ENCODE measurements at places on chromosomes 3 and 15.

- no peak for DNase-seq
These were observed 43.4 kb upstream of the IGF1R start for GRCh38 chr15:98604983-98605382.

GRCh38 chr3:194476784-194477183, 10.0 kb downstream of the ATP13A3 start:
- DNase-seq = no peak

DNA sequence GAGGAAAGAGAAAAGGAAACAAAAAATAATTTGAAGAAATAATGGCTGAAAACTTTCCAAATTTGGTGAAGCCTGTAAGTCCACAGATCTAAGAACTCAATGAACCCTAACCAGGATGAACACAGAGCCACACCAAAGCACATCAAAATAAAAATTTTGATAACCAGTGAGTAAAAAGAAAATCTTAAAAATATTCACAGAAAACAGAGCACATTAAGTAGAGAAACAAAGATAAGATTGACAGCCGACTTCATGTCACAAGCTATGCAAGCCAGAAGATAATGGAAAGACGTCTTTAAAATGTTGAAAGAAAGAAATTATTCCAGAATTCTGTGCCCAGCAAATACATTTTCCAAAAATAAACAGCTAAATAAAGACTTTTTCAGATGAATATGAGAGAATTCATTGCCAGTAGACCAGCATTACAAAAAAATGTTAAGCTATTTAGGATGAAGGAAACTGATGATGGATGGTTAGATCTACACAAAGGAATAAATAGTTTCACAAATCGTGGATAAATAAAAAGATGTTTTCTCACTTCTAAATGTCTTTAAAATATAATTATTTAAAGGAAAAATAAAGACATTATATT, 140.2 kb upstream of the SKOR1 start:
- no peak for DNase-seq

- DNase-seq = no peak
These were observed 9.1 kb upstream of the PDCD6IP start for GRCh38 chr3:33789183-33789954.

DNA sequence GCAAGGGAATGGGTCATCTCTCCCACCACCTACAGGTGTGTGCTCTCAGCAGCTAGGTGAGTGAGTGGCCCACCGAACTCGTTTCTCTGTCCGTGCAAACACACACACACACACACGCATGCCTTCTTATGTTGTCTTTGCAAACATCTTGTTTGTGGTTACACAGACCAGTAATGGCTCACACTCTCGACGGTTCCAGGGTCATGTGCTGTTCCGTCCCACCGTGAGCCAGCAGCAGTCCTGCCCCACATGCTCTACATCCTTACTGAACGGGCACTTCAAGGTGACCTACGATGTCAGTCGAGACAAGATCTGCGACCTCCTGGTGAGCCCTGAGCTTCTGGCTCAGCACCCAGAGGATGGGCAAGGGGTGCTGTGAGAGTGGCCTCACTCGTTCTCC, 4.3 kb downstream of the ITIH1 start:
- DNase-seq = no peak

- no peak for DNase-seq
These were observed 49.1 kb downstream of the PDHB start for GRCh38 chr3:58384381-58385090.

- DNase-seq = no peak
These were observed 20.7 kb upstream of the OTOL1 start for GRCh38 chr3:161475905-161476304.

- no peak for DNase-seq
These were observed 41.5 kb upstream of the CFAP161 start for GRCh38 chr15:81092559-81092902.

DNA sequence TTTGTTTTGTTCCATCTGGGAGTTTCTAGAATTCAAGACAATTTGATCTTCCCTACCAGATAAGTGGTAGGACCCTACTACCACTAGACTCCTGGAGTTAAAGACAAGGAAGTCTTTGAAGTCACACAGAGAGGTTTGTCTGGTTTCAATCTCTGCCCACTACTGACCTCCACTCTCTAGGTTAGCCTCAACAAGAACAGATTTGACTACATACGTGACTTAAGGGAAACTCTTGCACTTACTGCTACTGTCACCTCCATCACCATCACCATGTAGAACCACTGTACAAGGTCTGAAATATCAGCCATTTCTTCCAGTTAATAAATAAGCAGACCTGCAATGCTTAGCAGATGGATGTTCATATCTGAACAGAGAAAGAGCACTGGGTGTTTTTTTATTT, 148.3 kb upstream of the ARHGEF26 start:
- no peak for DNase-seq

- DNase-seq = no peak
These were observed 104.5 kb downstream of the ADCY5 start for GRCh38 chr3:123344175-123344906.

GRCh38 chr3:13749063-13749764, 130.7 kb downstream of the WNT7A start:
- no peak for DNase-seq

GRCh38 chr3:86249833-86250232, 741.1 kb downstream of the VGLL3 start:
- no peak for DNase-seq

GRCh38 chr3:146498002-146498736, 28.8 kb upstream of the PLSCR2 start:
- no peak for DNase-seq

GRCh38 chr3:158528076-158528674, 42.8 kb upstream of the MLF1 start:
- no peak for DNase-seq

DNA sequence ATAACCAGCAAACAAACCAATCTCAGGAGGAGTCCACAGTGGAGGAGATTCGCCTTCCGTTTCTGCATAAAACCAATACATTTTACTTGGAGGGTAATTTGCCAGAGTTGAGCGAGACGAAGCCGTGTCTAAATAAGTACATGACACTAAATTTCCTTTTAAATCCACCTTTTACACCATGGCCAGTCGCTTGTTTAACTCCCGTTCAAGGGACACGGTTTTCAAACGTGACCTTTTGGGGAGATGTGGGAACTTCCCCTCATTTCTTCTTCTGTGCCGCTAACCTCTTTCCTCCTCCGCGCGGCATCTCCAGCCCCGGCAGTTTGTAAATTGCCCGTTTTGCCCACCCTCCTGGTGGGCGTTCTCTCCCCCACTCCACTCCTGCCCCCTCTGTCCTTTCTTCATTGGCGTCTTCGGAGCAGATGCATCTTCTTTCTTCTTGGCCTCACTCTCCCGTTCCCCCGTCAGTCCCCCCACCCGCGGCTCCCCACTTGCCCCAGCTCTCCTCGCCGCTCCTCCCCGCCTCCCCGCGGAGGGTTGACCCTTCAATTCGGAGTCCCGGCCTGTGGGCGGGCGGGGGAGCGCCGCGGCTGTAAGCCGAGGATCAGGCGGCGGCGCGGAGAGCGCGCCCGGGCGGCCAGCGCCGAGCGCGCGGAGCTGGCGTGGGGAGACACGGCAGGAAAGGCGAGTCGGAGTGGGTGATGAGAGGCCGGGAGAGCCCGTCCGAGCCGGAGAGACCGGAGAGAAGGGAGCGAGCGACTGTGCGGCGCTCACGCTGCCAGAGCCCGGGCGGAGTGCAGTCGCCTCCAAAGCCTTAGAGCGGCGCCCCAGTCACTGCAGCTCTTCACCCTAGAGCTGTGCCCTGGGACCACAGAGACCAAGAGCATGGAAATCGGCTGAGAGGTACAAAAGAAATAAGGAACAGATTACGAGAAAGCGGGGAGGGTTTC, at the start of gene NLGN1:
Gene NLGN1 (plus strand): TSS at position 584 of the 950 bp plus-strand sequence.
- DNase-seq = no peak

DNA sequence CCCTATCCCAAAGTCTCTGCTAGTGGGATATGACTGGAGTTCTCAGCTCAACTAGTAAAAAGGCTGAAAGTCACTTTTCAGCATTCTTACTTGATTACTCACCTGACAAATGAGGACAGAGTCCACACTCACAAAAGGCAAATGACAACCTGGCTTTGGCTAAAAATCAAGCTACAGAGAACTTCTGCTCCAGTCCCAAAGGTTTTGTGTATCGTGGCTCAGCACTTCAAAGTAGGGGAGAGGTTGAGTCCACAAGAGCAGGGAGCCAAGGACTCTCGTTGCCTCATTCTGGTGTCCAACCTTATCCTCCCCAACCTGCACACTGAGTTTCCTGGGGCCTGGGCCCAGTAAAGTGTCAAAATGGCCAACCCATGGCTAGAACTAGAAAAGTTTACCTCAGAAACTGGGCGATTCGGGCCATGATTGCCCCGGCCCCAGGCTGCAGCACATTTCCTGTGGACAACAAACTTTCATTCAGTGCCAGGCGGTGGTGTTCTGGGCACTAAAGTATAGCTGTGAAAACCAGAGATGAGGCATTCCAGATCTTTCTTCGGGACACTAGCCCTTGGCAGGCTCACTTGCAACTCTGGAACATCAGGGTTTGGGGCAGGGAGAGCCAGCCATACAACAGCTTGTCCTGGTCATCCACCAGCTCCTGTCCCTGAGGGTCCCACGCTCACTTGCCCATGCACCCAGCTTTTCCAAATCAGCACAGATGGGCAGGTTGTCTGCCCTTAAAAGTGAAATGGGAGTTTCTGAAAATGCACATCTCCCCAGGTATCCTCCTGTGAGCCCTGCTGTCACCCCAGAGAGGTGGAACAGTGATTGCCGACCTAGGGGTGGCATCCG, 3.1 kb downstream of the ACAA1 start:
- DNase-seq = no peak

- no peak for DNase-seq
These were observed 88.1 kb downstream of the DHX30 start for GRCh38 chr3:47890828-47891612.

GRCh38 chr3:65265511-65265910, 577.7 kb upstream of the ADAMTS9 start:
- DNase-seq = no peak

DNA sequence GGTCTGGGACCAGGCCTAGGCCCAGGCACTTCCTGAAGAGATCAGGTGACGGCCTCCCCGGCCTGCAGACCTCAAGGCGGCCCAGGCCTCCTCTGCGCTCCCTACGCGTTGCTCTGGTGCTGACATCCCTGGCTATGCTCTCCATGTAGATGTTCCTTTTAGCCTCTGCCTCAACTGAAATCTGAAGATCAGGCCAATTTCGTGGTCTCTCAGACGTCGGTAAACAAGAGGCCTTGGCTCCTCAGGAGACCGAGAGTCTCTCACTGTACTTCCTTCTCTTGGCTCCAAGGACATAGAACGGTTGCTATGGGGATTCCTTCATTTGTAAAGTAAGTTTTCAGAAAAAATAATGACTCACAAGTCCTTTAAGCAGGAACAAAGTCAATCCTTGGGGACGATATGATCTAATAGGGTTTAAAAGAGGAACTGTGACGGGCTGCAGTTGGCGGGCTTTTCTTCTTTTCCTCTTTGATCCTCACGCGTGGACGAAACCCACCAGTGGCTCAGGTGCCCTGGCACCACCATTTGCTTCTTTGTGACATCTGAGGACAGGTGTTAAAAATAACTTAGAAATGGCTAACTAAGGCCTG, 55.6 kb upstream of the CGNL1 start:
- DNase-seq = no peak

GRCh38 chr15:90165659-90166489, 35.3 kb upstream of the SEMA4B start:
- DNase-seq = peak; percentile 27

GRCh38 chr3:27353221-27353620, 16.0 kb downstream of the NEK10 start:
- DNase-seq = no peak

DNA sequence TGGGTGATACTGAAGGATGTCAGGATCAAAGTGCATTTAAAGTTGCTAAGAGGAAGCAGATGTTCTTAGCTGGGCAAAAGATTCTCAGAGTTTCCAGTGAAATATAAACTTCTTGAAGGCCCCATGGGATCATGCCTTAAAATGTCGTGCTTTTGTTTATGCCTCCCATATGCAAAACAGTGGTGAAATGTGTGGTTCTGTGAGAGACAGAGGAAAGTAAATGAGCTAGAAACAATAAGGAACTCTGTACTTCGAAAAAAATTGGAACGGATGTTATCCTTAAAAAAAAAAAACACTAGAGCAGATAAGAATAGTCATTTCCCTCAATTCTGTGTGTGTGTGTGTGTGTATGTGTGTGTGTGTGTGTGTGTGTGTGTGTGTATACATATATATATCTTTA, 497.0 kb upstream of the TBL1XR1 start:
- no peak for DNase-seq

DNA sequence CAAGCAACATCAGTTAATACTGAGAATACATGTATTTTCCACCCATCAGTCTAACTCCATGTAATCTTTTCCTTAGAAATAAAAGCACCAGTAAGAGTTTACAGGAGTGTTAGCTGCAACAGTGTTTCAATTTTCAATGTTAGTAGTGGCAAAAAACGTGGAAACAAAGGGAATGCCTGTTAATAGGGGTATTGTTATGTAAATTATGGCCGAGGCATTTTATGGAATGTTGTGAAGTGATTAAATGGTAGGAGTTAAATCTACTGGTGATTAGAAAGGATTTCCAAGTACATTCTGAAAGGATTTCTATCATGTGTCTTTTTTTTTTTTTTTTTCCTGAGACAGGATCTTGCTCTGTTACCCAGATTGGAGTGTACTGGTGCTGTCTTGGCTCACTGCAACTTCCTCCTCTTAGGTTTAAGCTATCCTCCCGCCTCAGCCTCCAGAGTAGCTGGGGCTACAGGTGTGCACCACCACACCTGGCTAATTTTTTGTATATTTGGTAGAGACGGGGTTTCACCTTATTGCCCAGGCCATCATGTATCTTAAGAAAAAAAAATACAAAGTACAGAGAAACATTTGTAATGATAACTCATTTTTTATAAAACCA, 6.6 kb downstream of the ATP6V1A start:
- DNase-seq = no peak

- DNase-seq = no peak
These were observed 288.5 kb downstream of the LPP start for GRCh38 chr3:188442430-188442829.

DNA sequence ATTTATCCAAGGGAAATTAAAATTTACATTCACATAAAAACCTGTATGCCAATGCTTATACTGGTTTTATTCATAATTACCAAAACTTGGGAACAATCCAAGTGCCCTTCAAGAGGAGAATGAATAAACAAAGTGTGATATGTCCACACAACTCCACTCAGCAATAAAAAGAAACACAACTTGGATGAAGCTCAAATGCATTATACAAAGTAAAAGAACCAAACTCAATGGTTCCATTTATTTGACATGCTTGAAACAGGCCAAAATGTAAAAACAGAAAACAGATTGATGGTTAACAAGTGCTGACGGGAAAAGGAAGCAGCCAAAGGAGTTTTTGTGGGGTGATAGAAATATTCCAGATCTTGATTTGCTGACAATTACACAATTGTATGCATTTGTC, 23.5 kb downstream of the OCA2 start:
- no peak for DNase-seq

DNA sequence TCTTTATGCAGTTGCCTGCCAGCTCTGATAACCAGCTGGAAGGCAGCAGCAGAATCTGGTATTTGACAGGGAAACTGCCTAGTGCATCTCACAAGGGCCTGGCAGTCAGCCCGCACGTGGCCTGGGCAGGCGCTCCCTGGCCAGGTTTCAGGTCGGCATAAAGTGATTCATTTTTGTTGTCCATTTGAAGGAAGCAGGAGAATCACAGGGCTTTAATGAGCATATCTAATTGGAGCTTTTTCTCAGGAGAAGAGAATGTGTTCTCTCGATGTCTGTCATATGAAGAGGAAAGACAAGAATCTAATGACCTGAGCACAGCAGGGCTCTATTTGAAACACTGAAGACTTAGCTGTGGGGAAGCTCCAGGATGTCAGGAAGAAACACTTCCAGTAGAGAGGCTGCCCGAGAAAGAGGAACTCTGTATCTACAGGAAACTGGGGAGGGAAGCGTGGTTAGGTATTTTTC, 98.8 kb upstream of the MB21D2 start:
- no peak for DNase-seq

- DNase-seq = no peak
These were observed 128.4 kb upstream of the IGF1R start for GRCh38 chr15:98519767-98520550.
